Heart left ventricle (tissue), 16 donors: ENCODE measurements at places on chromosomes 7 and 10. TPM values are rescaled to one million over a fixed set of nuclear protein-coding genes. Genes with fewer than 3 reads are reported as not detected.
A peak's percentile ranks its signal among the peaks of the same experiment; 100 is the strongest.

CHST15 gene
- 22.2 TPM for total RNA-seq

LEP gene
- total RNA-seq, result 0.13 TPM

PPP1R9A gene
- total RNA-seq, result 30.0 TPM

TEX47 gene
- not detected for total RNA-seq

DNA sequence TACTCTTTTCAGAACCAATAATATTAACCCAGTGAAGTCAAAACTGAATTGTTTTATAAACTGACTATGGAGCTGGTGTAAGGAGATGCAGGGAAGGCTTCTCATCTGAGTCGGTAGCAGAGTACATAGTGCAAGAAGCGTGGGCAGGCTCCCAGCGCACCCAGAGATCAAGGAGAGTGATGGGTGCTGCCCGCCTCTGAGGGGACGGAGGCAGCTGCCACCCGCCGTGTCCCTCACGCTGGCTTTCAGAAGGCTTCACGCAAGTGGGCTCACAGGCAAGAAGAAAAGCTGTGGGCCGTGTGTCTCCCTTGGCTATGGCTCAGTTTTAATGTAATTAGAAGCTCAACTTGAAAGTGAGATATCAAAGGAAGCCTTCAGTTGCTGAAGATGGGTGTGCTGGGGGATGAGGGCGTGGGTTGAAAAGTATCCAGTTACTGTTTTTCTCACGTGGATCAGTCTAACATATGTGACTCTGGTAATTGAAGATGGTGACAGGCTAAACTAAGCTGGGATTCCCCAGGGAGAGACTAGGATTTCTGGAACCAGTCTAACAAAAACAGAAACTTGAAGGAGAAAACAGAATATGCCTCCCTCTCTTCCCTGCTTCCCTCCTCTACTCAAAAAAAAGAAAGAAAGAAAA lies 159.9 kb downstream of the MGMT start:
- no peaks in the 10 kb centered on the region for H3K27me3 ChIP-seq
- H3K4me1 ChIP-seq, result peaks cover 21% of the 10 kb centered on the region

- H3K27ac ChIP-seq, result no peak overlapping the region
- H3K27me3 ChIP-seq, result no peaks in the 10 kb centered on the region
- no peak overlapping the region for H3K4me3 ChIP-seq
- H3K36me3 ChIP-seq, result no peaks in the 10 kb centered on the region
- no peak for DNase-seq
Observed at GRCh38 chr7:98495200-98495955, 94.5 kb upstream of the BAIAP2L1 start.

- no peak overlapping the region for H3K4me3 ChIP-seq
- no peaks in the 10 kb centered on the region for H3K36me3 ChIP-seq
- no peak overlapping the region for H3K27ac ChIP-seq
- peak; percentile 20 for DNase-seq
- H3K27me3 ChIP-seq, result no peaks in the 10 kb centered on the region
Observed at GRCh38 chr10:95837783-95838182, 70.0 kb upstream of the CC2D2B start.

- no peaks in the 10 kb centered on the region for H3K36me3 ChIP-seq
- no peak overlapping the region for H3K4me3 ChIP-seq
- DNase-seq, result no peak
- peak overlapping the region; percentile 51 for H3K27ac ChIP-seq
- peaks cover 81% of the 10 kb centered on the region for H3K4me1 ChIP-seq
Observed at GRCh38 chr7:104980440-104980839, 33.6 kb upstream of the KMT2E start.

DNA sequence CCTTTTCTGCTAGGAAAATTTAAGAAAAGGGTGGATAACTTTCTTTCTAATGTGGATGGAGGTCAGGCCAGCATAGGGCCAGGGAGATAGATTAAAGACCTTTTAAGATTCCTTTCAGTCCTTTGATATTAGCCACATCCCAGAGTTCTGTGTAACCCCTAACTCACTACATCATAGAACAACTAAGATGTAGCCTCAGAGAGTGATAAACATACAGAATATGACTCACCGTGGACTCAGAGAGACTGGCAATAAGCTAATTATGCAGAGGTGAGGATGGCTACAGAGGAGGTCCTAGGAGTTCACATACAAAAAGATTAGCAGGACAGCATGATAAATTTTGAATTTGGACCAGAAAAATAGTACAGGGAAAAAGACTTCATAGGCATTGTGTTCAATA lies 141.0 kb downstream of the AOAH start:
- no peak for DNase-seq
- no peaks in the 10 kb centered on the region for H3K27me3 ChIP-seq
- H3K4me1 ChIP-seq, result no peaks in the 10 kb centered on the region
- no peaks in the 10 kb centered on the region for H3K36me3 ChIP-seq
- H3K27ac ChIP-seq, result no peak overlapping the region

GRCh38 chr10:102657984-102658724 lies 13.9 kb downstream of the TRIM8 start:
- H3K27ac ChIP-seq, result peak overlapping the region; percentile 77
- DNase-seq, result peak; percentile 59
- no peak overlapping the region for H3K4me3 ChIP-seq
- no peaks in the 10 kb centered on the region for H3K27me3 ChIP-seq
- peaks cover 55% of the 10 kb centered on the region for H3K4me1 ChIP-seq

GRCh38 chr7:80334196-80334595 lies 177.7 kb downstream of the GNAT3 start:
- no peaks in the 10 kb centered on the region for H3K4me1 ChIP-seq
- H3K27me3 ChIP-seq, result no peaks in the 10 kb centered on the region
- no peak overlapping the region for H3K4me3 ChIP-seq
- no peaks in the 10 kb centered on the region for H3K36me3 ChIP-seq

- no peak overlapping the region for H3K4me3 ChIP-seq
- H3K4me1 ChIP-seq, result no peaks in the 10 kb centered on the region
- no peak for DNase-seq
Observed at GRCh38 chr10:6530966-6531365, 49.1 kb downstream of the PRKCQ start.

DNA sequence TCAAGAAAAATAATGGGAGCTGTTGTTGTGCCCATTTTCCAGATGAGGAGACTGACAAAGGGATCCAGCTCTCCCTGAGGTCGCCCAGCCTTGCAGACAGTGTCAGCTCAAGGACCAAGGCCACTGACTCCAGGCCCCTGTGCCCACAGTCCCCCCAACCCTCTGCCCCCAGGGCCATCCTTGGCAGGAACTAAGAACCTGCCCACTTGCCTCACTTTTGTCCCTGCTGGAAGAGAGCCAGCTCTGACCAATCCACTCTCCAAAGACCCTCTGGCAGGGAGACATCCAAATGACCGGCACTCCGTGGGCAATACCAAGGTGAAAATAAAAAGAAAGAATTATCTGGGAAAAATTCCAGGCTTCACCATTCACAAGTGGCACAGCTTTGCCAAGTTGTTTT lies 101.3 kb downstream of the TCERG1L start:
- H3K27ac ChIP-seq, result no peak overlapping the region
- H3K4me1 ChIP-seq, result no peaks in the 10 kb centered on the region
- DNase-seq, result no peak
- peaks cover 10% of the 10 kb centered on the region for H3K27me3 ChIP-seq
- H3K4me3 ChIP-seq, result no peak overlapping the region

- peaks cover 16% of the 10 kb centered on the region for H3K36me3 ChIP-seq
- no peak overlapping the region for H3K4me3 ChIP-seq
- H3K4me1 ChIP-seq, result no peaks in the 10 kb centered on the region
- no peaks in the 10 kb centered on the region for H3K27me3 ChIP-seq
- no peak for DNase-seq
- no peak overlapping the region for H3K27ac ChIP-seq
Observed at GRCh38 chr7:2068693-2069471, 163.9 kb downstream of the MAD1L1 start.

- H3K27ac ChIP-seq, result no peak overlapping the region
- H3K4me1 ChIP-seq, result no peaks in the 10 kb centered on the region
- DNase-seq, result no peak
- no peaks in the 10 kb centered on the region for H3K27me3 ChIP-seq
Observed at GRCh38 chr7:120979765-120980499, 8.6 kb upstream of the CPED1 start.

- no peak overlapping the region for H3K4me3 ChIP-seq
- H3K27me3 ChIP-seq, result no peaks in the 10 kb centered on the region
- no peak for DNase-seq
- no peaks in the 10 kb centered on the region for H3K4me1 ChIP-seq
- H3K27ac ChIP-seq, result no peak overlapping the region
Observed at GRCh38 chr7:113314594-113314993, 196.2 kb upstream of the SMIM30 start.

DNA sequence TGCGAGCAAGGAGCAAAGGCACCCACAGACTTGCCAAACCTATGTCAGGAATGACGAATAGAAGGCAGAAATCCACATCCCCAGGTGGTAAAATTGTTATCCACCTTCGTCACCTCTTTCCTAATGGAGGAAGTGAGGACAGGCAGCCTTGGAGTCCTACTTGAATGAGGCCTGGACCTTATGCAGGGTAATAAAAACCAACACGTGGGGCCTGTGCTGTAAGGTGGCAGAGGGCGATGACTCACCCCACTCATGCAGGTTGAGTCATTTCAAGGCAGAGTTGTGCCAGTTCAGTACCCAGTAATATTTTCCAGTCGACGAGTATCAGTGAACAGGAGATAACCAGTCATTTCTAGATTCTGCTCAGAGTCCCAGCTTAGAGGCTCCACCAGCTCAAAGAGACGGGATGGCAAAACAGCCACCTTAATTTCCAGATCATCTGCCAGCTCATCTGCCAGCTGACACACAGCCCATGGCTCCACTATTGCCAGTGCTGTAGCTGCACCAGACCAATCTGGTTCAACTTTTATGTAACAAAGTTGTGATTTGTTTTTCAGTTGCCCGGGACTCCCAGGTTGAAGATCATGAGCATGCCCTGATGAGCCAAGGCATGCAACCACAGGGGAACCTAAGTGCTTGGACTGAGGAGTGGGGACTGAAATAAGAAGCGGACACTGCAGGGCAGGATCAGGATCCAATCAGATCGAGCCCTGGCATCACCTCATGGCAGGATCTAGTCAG lies 176.2 kb upstream of the ITGB1 start:
- H3K36me3 ChIP-seq, result no peaks in the 10 kb centered on the region
- no peak overlapping the region for H3K4me3 ChIP-seq
- H3K27ac ChIP-seq, result peak overlapping the region; percentile 73
- peaks cover 4% of the 10 kb centered on the region for H3K4me1 ChIP-seq
